ELF-1 (cell line): ENCODE measurements at places on chromosomes 1 and 21.
A peak's percentile ranks its signal among the peaks of the same experiment; 100 is the strongest.

- no peak for DNase-seq
These were observed 172.5 kb downstream of the TRABD2B start for GRCh38 chr1:47824716-47825115.

- DNase-seq: no peak
These were observed 43.8 kb upstream of the KCNE2 start for GRCh38 chr21:34320011-34320410.

DNA sequence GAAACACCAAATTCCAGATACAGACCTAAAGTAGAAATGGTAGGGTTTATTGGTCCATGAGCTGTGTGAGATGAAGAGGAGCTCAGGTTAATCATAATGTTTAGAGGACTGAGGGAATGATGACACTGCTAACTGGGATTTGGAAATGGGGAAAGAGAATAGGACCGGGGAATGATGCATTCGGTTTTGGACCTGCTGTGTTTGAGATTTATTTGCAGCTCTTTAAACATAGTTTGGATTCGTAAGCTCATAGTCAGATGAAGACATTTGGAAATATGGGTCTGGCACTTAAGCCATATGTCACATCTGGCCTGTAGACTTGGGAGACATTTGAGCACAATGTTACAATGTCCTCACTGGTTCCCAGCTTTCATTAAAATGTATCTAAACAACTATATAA lies 127.9 kb upstream of the DUSP10 start:
- no peak for DNase-seq

DNA sequence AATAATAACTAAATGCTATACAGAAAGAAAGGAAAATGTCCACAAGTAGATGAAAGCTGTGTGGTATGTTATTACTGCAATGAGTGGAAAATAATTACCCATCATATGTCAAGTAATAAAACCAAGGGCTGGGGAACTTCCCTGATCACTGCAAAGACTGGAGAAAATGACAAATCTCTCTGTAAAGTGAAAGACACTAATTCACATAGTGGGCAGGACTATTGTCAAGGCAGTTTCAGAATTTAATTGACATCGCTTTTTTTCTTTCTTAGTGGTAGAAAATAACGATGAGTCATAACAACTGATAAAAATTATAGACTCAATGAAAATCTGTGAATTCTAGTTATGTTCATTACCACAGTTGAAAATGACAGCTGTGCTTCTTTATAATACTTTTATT lies 153.7 kb upstream of the ST6GALNAC5 start:
- DNase-seq: no peak

- DNase-seq: no peak
These were observed 36.0 kb downstream of the F5 start for GRCh38 chr1:169550294-169550693.

DNA sequence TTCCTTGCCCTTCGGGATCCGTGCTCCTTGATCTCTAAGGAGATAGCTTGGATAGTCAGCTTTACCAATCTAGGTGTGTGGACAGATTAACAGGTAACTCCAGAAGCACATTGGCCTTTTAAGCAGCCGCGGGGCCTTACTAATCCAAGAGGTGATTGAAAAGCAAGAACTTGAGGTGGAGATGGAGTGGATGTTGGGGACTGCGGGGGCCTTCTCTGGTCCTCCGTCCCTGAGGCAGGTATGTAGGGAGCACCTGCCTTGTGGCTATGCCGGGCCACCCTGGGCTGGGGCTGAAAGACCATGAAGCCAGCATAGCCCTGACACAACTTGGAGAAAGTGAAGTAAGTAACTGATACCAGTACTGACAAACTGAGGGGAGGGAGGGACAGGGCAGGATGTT lies 10.6 kb downstream of the SOX13 start:
- DNase-seq: no peak

- DNase-seq: no peak
These were observed 10.5 kb downstream of the CDCP2 start for GRCh38 chr1:54142146-54142900.

DNA sequence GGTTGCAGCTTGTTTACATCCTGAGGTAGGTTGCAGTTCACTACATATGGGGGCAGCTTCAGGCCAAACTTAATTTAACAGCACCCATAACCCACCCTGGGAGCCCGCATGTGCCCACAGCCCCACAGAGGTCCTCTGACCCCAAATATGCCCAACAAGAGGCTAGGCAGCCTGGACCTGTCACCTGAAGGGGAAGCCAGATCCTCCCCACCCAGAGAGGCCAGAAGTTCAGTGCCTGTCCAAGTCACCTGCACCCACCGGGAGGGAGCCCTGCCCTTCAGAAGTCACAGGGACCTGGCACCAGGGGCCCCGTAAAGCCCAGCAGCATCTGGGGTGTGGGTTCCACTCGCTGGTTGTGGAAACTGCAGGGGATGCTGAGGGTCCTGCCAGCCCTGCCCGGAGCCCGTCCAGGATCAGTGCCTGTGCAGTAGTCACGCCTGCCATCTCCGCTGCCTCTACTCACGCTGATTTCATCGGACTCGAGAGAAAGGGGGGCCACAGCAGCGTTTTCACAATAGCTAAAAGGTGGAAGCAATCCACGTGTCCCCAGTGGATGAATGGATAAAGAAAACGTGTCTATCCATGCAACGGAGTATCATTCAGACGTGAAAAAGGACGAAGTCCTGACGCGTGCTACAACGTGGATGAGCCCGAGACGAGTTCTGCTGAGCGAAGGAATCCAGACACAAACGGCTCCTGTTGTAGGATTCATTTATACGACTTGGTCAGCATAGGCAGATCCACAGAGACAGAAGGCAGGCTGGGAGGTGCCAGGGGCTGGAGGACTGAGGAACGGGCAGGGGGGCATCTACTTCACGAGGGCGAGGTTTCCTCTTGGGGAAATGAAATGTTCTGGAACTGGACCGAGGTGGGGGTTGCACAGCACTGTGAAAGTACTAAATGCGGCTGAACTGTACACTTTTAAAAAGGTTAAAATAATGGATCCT lies 33.9 kb upstream of the COL6A2 start:
- no peak for DNase-seq

GRCh38 chr1:94438692-94439276 lies 20.6 kb downstream of the ABCD3 start:
- no peak for DNase-seq

GRCh38 chr1:198096390-198096789 lies 60.4 kb upstream of the NEK7 start:
- no peak for DNase-seq

GRCh38 chr1:214310010-214310409 lies 29.1 kb downstream of the SMYD2 start:
- no peak for DNase-seq

- DNase-seq: no peak
These were observed 93.1 kb downstream of the RIPK4 start for GRCh38 chr21:41673596-41674335.

- no peak for DNase-seq
These were observed 63.9 kb downstream of the KCTD3 start for GRCh38 chr1:215631040-215631439.

DNA sequence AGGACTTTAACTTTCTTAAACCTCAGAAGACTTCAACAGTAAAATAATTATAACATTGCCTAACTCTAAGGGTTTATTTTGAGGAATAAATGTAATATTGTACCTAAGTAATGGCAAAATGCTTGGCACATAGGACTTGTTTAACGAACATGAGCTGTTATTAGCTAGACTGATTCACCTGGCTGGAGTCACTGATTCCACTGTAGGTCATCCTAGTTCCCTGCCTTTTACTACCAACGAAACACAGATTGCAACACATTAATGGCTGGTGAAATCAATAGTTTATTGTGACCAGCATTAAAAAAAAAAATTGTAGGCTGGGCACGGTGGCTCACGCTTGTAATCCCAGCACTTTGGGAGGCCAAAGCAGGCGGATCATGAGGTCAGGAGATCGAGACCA lies 45.5 kb upstream of the ATP5PO start:
- DNase-seq: no peak

DNA sequence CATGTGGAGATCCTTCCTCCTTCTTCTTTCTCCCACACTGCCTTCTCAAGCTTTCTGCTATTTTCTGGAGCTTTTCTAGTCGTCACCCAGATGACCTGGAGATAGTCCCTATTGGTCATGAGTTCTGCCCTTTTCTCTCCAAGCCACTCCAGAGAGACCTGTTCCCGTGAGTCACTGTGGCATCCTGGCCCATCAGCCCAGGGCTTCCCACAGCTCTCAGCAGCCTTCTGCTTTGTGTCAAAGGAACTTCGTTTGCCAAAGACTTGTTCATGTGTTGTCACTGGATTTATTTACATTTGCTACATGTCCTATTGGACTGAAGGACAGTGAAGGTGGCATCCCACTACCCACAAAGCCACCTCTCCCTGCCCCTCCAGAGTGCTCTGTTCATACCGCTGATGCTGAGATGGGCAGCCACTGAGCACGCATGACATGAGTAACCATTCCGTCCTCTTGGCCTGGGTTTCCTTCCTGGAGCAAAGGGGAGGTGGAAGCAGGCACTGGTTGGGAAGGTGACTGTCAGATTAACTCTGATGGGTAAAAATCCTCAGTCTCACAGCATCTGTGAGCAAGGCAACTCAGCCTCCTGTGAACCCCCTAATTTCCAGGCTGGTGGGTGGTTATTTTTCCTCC lies 119.2 kb downstream of the EDEM3 start:
- peak; percentile 23 for DNase-seq

DNA sequence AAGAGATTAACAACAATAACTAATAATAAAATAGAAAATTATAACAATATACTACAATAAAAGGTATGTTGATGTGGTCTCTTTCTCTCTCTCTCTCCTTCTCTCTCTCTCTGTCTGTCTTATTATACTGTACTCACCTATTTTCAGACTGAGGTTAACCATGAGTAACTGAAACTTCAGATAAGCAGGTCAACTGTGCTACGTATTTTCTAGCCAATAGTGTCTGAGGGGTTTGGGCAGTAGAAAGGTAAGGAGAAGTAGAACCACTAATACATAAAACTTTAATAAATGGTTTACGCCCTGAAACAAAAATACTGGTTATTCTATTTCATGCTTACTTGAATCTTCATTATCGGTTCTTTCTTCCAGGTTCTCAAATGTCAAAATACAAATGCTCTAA lies 71.0 kb upstream of the LRRC53 start:
- no peak for DNase-seq

DNA sequence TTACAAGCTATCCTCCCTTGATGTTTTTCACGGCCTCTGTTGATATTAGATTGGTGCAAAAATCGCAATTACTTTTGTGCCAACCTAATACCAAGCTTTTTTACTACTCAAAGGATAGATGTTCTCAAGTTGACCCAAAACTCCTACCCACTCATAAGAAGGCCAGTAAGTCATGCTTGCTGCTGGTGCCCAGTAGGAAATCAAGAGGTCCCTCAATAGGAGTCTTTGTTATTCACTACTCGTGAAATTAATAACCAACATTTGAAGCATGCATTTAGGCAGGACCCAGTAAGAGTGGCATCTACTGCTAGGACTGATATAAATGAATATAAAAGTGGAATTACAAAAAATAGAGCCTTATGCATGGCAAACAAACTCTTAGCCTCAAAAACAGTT lies 52.6 kb downstream of the APP start:
- no peak for DNase-seq

GRCh38 chr1:247209396-247209795 lies 37.6 kb upstream of the ZNF124 start:
- peak; percentile 75 for DNase-seq

GRCh38 chr1:10638559-10639005 lies 157.9 kb downstream of the CASZ1 start:
- no peak for DNase-seq

DNA sequence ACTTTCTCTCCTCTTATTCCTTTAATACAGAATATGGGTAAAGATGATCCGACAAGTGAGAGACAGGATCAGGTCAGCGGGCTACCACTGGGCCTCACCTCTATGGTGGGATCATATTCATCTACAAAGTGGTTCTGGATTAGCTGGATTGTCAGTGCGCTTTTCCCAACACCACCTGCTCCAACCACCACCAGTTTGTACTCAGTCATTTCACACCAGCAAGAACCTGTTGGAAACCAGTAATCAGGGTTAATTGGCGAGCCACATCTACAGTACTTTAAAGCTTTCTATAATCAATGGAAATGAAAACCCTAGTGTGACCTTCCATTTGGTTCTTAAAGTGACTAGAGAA lies 643 bp downstream of the NRAS start:
- DNase-seq: no peak

GRCh38 chr1:35319988-35320713 lies 51.6 kb downstream of the ZMYM4 start:
- DNase-seq: no peak

GRCh38 chr1:7171574-7171973 lies 386.3 kb downstream of the CAMTA1 start:
- DNase-seq: no peak

DNA sequence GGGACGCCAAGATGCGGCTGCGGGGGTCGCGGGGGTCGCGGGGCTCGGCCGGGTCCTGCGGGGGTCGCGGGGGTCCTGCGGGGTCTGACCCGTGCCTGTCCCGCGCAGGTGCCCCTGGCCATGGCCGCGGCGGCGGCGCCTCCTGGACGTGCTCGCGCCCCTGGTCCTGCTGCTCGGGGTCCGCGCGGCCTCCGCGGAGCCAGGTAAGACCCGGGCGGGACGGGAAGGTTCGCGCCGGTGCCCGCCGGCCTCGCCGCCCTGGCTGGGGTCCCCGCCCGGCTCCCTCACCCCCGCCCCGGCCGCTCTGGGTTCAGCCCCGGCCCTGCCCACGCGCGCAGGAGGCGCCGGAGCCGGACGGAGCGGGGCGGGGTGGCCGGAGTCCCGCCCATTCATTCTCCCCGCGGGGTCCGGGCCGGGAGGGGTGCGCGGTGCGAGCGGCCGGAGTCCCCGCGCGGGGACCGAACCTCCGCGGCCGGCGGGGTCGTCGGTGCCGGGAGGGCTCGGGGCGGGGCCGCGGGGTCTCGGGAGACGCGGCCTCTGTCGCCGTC lies 380 bp downstream of the COL18A1 start:
- DNase-seq: no peak

DNA sequence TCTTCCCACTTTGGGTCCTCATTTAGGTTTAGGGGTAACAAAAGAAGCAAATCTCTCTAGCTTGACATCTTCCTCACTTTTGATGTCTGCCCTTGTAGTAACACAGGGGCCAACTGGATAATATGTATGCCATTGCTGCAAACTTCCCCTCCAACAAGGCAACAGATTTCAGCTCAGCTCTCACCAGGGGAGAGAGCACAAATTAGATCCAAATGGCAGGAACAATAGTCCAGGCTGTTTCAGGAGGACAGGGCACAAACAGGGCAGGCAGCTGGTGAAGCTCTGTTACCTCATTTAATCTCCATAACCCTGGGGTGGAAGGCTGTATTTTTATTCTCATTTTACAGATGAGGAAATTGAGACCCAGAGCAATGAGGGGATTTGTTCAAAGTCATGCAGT lies 4.3 kb upstream of the PIK3R3 start:
- no peak for DNase-seq

DNA sequence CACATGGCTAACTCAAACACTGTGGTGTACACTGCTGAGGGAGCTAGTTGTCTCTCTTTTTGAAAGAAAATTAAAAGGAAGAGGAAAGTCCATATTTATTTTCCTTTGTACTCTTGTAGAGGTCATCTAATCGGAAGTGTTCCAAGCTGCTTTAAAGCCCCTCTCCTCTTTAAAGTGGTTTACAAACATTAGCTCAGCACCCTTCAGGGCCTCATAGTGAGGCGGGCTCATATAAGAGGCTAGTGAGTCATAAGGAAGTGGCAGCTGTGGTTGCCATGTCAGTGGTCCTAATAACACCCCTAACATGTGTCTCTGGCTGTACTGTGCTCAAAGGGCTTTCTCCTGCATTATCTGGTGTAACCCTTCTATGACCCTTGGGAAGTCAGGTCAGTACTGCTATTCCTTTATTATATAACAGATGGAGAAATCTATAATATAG lies 104.4 kb upstream of the SERBP1 start:
- DNase-seq: no peak

- DNase-seq: no peak
These were observed at the start of gene CFH for GRCh38 chr1:196651637-196652215. Gene CFH, plus strand, starts transcription at chr1:196652043. Its CDS starts 75 bp downstream, at chr1:196652118.
